CD8-positive, alpha-beta T cell (primary cell): ENCODE measurements at places on chromosomes 7 and 10.

- no peak for DNase-seq
Measured at GRCh38 chr7:4792537-4793126, 17.2 kb downstream of the AP5Z1 start.

DNA sequence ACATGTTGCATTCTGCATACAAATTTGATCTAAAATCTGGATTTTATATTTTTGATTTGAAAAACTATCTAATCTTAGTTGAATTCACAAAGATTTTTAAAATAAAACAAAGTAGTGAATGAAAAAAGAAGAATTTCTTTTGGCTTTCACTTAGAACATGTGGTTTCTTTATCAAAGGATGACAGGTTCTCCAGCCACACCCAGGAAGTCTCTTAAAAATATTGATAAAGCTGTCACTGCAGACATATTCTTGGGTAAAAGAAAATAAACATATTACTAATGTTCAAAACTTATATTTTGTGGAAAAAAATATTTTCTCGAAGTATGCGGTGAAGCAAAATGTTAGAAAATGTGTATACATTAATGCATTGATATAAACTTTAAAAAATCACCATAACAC lies 44.3 kb downstream of the ARL4A start:
- DNase-seq: no peak

- DNase-seq: no peak
Measured at GRCh38 chr10:120477021-120477742, 20.2 kb downstream of the PLPP4 start.

- DNase-seq: no peak
Measured at GRCh38 chr10:35644050-35644950, 2.2 kb upstream of the FZD8 start.
